RWPE1 (cell line): ENCODE measurements at places on chromosomes 12 and 14.

- DNase-seq = no peak
These were observed 80.1 kb downstream of the PHETA1 start for GRCh38 chr12:111288771-111289170.

DNA sequence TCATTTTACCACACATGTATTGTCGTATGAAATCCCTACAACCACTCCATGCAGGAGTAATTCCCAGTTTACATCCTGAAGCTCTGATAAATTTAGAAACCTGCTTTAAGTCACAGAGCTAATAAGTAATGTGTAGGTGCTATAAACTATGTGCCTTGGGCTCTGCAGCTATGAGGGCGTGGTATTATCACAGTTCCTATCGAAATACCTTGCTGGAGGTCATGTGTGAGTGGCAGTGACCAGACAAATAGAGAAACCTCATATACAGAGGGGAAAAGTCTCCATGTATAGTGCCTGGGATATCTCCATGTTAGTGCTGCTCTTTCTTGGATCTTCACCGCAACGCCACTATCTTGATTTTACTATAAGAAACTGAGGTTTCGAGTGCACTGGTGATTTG lies 883 bp upstream of the TBC1D15 start:
- no peak for DNase-seq

- peak; percentile 33 for DNase-seq
These were observed 114.6 kb downstream of the PPFIA2 start for GRCh38 chr12:81644503-81644902.

DNA sequence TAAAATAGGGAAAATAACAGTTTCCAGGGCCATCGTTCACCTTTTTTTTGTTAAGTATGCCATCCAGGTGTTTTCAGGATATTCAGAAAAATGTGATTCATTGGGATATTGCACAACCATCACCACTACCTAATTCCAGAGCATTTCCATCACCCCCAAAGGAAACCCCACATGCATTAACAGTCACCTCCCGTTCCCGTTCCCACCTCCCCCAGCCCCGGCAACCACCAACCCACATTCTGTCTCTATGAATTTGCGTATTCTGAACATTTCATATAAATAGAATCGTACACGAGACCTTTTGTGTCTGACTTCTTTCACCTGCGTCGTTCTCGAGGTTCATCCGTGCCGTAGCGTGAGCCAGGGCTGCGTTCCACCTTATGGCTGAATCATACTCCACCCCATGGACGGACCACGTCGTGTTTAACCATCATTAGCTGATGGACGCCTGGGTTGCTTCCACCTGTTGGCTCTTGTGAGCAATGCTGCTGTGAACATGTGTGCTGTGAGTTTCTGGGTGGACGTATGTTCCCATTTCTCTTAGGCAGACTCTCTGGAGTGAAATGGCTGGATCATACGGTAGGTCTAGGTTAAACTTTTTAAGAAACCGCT lies 51.0 kb upstream of the NCOR2 start:
- peak; percentile 70 for DNase-seq

DNA sequence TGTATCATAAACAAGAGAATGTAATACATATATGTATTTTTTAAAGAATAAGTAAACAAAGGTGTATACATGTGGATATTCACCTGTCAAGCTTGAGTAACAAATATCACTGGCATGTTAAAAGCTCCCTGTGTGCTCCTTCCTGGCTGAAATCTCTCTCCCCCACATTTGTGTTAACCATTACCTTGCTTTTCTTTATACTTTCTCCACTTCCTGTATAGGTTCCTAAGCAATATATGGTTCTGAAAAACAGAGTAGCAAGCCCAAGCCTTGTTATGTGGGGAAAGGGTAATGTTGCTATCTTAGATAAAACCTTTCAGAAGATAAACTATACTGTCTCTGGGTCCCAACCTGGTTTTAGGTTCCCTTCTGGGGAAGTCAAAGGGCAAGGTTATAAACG lies 32.3 kb upstream of the TBC1D30 start:
- no peak for DNase-seq

DNA sequence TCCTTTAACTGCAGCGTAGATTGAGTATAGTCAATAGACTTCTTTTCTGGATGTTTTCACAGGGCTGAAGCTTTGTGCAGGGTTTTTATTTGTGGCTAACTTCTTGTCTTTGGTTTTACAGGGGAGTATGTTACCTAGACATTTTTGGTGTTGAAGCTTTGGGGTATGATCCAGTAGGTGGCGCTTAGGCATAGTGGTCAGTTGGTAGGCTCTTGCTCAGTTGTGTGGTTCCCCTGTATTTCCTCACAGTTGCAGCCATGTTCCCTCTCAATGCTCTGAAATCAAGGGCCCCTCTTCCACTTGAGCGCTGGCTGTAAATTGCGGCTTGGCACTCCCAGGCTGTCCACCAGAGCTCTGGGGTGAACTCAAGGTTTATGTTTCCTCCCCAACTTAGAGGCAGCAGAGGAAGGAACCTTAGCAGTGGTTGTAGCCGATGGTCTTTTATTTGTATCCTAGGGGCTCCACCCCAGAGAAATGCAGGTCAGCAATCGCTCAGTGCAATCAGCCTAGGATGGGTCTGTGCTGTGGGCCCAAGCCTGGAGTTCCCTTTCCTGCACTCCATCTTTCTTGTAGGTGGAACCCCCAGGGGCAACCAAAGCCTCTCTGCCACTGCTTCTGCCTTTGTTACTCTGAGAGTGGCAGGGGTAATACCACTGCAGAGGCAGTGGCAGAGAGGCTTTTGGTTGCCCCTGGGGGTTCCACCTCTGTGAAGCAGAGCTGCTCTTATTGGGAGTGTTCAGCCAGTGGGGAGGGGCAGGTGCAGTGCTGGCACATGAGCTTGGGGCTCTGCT lies 55.1 kb downstream of the CMAS start:
- DNase-seq = no peak

DNA sequence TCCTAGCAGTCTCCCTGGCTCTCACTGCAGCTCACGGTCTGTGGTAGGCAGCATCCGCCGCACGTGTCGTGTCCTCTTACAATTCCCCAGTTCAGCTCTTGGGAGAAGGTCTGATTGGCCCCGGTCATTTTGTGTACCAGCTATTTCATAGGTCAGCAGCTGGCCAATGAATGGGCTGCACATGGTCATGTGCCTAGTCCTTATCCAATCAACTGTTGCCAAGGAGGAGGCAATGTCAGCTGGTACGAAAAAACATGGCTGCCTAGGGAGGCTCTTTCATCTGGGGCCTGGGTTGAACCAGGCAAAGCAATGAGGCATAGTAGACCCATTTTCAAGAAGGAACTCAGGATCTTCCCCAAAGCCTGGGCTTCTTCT lies 46.1 kb downstream of the RNFT2 start:
- DNase-seq = peak; percentile 17

DNA sequence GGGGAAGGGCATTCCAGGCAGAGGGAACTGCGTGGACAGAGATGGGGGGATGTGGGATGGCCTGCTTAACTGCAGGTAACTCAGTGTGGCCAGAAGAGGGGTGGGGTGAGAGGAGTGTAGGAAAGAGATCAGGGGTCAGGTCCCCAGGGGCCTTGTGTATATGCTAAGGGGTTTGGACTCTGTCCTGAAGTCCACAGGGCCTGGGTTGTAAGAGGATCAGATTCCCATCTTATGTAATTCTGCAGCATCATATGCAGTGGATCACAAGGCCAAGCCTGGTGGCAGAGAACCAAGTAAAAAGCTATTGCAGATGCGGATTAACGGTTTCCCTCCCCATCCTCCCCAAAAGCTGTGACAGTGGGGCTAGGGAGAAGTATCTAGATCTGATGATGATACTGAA lies 8.7 kb downstream of the TCTN1 start:
- DNase-seq = no peak

DNA sequence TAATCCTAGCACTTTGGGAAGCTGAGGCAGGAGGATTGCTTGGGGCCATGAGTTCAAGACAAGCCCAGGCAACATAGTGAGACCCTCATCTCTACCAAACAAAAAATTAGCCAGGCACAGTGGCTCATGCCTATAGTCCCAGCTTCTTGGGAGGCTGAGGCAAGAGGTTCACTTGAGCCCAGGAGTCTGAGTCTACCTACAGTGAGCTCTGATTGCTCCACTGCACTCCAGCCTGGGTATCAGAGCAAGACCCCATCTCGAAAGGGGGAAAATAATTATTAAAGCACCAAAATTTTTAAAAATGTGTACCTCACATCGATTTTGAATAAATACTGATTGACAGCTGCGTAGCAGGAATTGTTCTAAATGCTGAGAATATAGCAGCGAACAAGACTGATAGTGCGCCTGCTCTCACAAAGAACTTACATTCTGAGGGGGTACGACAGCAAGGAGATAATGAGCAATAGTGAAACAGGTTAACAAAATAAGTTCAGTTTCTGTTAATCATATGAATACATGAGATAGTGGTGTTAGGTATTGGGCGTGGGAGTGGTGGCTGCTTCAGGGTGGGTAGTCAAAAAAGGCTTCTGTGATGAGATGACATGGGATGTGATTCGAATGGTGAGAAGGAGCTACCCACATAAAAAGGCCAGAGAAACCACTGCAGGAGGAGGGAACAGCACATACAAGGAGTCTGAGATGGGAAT lies 19.6 kb downstream of the HCFC2 start:
- no peak for DNase-seq

DNA sequence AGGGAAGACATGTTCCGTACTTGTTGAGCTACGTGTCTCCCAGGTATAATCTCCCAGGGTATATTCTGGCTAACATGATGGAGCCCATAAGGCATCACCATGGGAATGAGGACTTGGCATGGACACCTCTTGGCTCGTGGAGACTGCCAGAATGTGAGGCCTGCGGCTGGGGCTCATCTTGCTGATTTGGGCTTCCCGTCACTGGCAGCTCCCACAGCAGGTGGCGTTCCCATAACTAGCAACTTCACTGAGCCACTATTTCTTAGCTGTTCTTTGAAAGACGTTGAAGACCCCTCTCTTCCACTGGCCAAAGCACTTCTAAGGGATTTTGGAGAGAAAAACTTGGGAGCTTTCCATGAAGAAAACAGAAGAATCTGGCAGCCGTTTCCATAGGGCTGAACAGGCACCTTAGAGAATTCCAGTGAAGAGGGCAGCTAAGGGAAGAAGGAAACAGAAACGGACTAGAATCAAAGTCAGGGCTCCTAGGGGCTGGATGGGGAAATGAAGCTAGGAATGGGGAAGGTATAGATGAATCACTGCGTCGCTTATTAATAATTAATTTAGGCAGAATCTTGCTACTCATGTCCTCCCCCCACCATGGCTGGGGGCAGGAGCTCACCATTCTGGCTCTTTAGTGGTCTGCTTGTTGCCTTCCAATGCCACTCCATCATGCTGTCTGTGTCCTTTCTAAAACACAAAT lies 39.7 kb upstream of the FOS start:
- no peak for DNase-seq

GRCh38 chr12:12221560-12221959 lies 45.3 kb downstream of the LRP6 start:
- DNase-seq = no peak

DNA sequence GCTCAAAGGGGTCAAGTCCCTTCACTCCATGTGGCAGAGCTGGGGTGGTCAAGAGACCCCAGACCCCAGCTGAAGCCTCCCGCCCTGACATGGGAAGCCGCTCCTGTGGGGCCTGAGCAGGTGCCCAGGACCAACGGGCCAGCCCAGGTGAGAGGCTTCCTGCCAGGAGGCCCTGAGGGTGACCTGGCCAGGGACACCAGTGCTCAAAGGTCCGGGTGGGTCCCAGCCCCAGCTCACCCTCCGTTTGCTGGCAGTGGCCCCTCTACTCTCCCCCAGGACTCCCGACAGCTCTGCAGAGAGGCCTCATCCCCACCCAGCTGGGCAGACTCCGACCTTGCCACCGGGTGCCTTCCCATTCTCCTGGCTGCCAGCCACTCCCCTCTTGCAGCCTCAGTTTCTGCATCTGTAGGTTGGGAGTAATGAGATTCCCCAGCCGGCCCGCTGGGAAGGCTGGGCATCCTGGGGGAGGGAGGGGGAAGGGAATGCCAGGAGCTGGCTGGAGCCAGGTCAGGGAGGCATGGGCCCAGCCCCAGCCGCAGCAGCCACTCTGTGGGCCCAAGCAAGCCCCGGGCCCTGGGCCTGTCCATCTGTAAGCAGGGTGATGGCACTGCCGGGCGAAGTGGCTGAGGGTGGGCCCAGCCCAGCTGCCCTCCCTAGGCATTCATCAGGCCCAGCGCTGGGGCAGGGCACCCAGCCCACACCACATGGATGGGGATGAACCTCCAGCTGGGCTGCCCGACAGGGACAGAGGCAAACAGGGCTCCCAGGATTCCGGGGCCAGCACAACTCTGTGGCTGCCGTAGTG lies 10.3 kb upstream of the INF2 start:
- DNase-seq = no peak

- DNase-seq = no peak
These were observed 72.4 kb downstream of the RASSF3 start for GRCh38 chr12:64682572-64683277.

DNA sequence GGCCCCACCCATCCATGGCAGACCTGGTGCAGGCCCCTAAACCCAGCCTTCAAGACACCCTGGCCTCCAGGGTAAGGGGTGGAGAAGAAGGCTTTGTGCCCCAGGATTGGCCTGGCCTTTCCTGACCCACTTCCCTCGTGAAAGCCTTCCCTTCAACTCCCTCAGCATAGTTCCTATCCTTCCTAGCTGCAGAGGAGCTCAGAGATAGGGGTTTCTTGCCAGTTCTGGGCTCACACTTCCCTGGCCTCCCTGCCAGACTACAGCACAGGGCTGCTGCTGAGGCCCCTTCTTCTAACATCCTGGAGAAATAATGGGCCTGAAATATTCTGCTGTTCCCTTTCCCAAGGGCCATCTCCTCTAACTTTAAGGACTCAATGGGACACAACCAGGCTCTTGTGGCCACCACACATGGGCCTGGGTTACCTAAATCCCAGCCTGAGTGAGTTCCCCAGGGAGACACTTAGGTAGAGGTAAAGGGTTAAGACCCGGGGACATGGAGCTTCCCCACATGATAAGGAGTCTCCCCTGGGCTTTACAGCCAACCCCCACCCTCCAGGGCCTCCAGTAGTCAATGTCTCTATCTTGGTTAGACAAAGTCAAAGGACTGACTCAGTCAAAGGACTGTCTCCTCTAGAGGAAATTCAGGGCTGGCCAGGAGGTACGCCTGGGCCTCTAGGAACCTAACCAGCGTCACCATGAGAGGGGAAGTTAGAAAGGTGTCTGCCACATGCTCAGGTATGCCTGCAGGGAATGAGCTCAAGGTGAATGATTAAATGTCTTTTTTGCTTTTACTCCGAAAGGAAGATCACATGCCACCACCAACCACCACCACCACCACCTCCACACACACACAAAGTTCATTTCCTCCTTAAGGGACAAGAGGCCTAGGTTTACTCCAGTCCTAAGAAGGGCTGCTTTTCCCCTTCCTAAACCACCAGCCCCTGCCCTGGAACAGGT lies 7.1 kb downstream of the ZFP36L1 start:
- peak; percentile 72 for DNase-seq

DNA sequence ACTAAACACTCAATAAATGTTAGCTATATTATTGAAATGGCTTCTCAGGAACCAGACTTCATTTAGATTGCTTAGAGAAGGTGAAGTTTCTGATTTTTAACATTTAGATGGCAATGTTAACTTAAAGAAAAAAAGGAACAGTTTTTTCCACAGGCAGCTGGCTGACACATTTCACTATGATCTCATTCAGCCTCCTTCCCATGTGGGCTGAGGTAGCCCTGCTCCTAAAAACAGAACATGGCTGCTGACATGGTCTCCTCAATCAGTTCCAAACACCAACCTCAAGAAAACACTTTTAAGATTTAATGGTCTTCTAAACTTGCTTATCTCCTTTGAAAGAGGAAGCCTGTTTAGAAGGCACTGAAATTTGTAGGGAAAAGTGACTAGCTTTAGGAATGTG lies 23.8 kb downstream of the GNS start:
- no peak for DNase-seq
